Activated naive CD8-positive, alpha-beta T cell treated with anti-CD3 and anti-CD28 coated beads, Interleukin-2, amount 10 ng/mL, durations not matched to agents 7 days and 5 days (primary cell): ENCODE measurements at places on chromosomes 2 and 18. TPM values are rescaled to one million over a fixed set of nuclear protein-coding genes. Genes with fewer than 3 reads are reported as not detected.

- DNase-seq: no peak
Measured at GRCh38 chr2:71715951-71716696, 262.8 kb downstream of the DYSF start.

DNA sequence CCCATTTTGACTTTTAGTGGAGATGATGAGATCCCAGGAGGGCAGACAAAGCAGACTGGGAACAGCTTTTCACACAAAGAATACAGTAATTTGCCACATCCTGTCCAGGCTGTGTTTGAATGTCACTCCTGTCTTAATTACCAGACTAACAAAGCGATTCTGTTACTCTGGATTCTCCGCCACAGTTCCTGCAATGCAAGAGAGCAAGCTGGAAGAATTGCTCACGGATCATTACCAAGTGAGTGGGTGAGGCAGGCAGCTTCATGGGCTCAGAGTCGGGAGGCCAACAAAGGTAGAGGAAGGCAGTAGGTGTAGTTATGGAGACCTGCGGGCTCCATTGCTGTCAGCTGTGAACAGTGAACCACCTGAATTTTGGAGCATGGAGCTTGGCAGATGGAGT is 250.5 kb upstream of the ATP5MC3 start:
- DNase-seq: no peak

GRCh38 chr18:36296650-36297416 is 680 bp upstream of the FHOD3 start:
- peak; percentile 35 for DNase-seq

GRCh38 chr18:31450409-31450808 is 2.9 kb downstream of the DSG3 start:
- DNase-seq: no peak

- DNase-seq: no peak
Measured at GRCh38 chr2:62692225-62692624, 13.3 kb upstream of the EHBP1 start.

GRCh38 chr2:170354388-170354787 is 176.4 kb downstream of the MYO3B start:
- no peak for DNase-seq

GRCh38 chr2:57759131-57759530 is 287.5 kb upstream of the VRK2 start:
- no peak for DNase-seq

GRCh38 chr2:157160111-157160510 is 97.4 kb upstream of the GALNT5 start:
- no peak for DNase-seq

GRCh38 chr2:159551806-159552205 is 64.5 kb downstream of the BAZ2B start:
- no peak for DNase-seq

DNA sequence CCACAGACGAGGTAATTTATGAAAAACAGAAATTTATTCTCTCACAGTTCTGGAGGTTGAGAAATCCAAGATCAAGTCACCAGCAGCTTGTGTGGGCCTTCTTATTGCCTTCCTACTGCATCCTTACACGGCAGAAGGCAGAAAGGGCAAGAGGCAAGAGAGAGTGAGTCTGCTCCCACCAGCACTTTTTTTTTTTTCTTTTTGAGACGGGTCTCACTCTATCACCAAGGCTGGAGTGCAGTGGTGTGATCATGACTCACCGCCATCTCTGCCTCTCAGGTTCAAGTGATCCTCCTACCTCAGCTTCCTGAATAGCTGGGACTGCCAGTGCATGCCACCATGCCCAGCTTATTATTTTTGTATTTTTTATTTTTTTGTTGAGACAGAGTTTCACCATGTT is 78.5 kb upstream of the HK2 start:
- no peak for DNase-seq

DNA sequence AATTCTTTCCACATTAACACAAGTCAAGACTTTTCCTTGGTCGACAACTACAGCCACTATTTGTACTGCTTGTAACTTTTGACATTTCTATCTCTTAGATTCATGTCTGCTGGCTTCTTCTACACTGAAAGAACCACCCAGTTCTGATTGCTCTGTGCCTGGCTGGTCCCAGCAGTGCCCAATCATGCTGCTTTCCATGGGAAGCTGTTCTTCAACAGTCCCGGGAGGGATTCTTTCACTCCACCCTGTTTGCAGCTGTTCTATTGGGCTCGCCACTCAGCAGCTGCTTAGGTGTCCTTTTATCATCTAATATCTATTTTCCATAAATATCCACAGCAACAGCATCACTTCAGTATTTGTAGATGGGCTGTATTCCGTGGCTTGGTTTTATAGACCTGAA is 471.1 kb upstream of the SMIM21 start:
- no peak for DNase-seq

GRCh38 chr18:71443706-71444480 is 1100.2 kb downstream of the CBLN2 start:
- no peak for DNase-seq

GRCh38 chr2:148360662-148361061 is 283.9 kb upstream of the EPC2 start:
- no peak for DNase-seq

GRCh38 chr18:68607852-68608251 is 107.1 kb downstream of the TMX3 start:
- DNase-seq: no peak

The RIT2 gene
- total RNA-seq: not detected

The UNC80 gene
- total RNA-seq: not detected

The GPBAR1 gene
- total RNA-seq: 0.71 TPM

The TEKT4 gene
- not detected for total RNA-seq

The ZNF892 gene
- 4.8 TPM for total RNA-seq

The RESP18 gene
- not detected for total RNA-seq

The MYO5B gene
- not detected for total RNA-seq
